ENCODE measurements at places on chromosomes 5 and 9. TPM values are rescaled to one million over a fixed set of nuclear protein-coding genes. Genes with fewer than 3 reads are reported as not detected.

OR13C4 gene
- total RNA-seq = not detected

LHX3 gene
- total RNA-seq = not detected

FCN2 gene
- total RNA-seq = not detected

LIFR gene
- total RNA-seq = 75.7 TPM

PCDHGA3 gene
- 0.86 TPM for total RNA-seq

IFNA2 gene
- total RNA-seq = not detected

SHROOM1 gene
- 8.2 TPM for total RNA-seq

DMRT3 gene
- not detected for total RNA-seq

LCP2 gene
- total RNA-seq = not detected

SOHLH1 gene
- not detected for total RNA-seq

RORB gene
- under 0.01 TPM for total RNA-seq

IL5 gene
- total RNA-seq = not detected

ADAMTS19 gene
- not detected for total RNA-seq

CCDC152 gene
- total RNA-seq = 0.33 TPM

WHRN gene
- 0.67 TPM for total RNA-seq

LOX gene
- 41.8 TPM for total RNA-seq

BTNL8 gene
- not detected for total RNA-seq

FBXL7 gene
- 22.2 TPM for total RNA-seq

SLC4A9 gene
- total RNA-seq = not detected

ADGRV1 gene
- total RNA-seq = under 0.01 TPM

TSSK1B gene
- under 0.01 TPM for total RNA-seq

TOR4A gene
- total RNA-seq = 58.3 TPM

CAPSL gene
- not detected for total RNA-seq

WWC1 gene
- not detected for total RNA-seq

WDR5 gene
- total RNA-seq = 32.9 TPM

GGTA1 gene
- 0.65 TPM for total RNA-seq

PNPLA7 gene
- total RNA-seq = 1.1 TPM

NEUROG1 gene
- total RNA-seq = not detected

SNCAIP gene
- 37.4 TPM for total RNA-seq

All from vein endothelial cell (primary cell).